ENCODE measurements at places on chromosomes 4 and X. TPM values are rescaled to one million over a fixed set of nuclear protein-coding genes. Genes with fewer than 3 reads are reported as not detected.

GRCh38 chrX:30586516-30586915 lies 8.9 kb upstream of the TASL start:
- no peak for DNase-seq

DNA sequence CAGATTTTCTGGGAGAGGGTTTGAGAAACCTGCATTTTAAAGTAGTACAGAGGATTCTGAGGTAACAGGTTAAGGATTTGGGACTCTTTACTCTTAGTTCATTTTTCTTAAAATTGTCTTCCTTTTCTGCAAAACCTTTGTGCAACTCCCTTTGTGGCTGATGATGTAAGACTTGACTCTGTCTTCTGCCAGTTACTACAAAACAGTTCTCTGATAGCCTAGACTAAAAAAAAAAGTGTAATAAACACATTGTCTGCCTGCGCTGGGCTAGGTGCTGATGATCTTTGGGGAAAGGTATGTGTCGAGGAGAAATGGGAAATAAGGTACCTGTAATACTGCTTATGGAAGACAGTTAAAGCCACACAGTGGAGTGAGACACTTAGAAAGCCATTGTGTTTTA lies 28.7 kb downstream of the IL13RA1 start:
- DNase-seq, result no peak

DNA sequence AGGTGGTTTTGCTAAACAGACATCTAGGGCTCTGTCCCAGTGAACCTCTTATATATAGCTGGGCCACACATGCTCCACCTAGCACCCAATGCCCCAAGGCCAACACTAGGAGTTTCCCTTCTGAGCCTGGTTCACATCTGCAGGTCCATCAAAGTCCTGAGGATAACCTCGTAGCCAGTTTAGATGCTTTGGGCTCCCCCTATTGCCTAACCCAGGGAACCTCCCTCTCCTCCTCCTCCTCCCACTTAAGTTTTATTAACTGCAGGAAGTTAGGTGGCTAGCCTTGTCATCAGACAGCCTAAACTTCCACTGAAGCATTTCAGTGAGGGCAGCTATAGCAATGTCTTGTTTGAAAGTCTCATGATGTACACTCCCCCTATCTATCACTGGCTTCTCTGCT lies 88.0 kb downstream of the GUCY2F start:
- DNase-seq, result no peak

GRCh38 chr4:40425799-40426574 lies 90.9 kb downstream of the CHRNA9 start:
- DNase-seq, result no peak

DNA sequence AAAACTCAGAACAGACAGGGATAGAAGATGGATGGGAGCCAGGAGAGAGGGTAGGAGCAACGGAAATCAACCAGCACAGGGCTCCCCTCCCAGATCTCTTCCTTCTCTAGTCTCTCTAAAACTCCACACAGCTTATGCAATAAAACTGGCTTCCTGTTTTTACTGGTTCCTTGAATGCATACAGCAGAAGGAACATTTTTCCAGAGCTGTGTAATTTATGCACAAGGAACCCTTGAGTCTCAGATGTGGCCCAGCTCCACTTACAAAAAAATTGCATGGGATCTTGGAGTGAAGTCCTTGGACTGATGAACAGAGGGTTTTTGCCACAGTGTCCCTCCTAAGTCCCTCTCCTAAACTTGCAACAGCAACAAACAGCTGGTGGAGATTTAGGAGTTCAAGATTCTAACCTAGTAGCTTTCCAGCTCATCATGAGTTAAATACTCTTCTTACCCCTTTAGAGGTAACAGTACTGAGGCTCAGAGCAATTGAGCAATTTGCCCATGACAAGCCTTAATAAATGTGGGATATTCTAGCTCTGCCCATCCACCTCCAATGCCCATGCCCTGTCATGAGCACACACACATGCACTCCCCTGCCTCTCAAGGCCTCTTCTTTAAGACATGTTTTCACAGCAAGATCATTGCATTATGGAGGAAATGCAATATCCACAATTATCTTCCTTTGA lies 18.4 kb upstream of the CC2D2A start:
- DNase-seq, result no peak

DNA sequence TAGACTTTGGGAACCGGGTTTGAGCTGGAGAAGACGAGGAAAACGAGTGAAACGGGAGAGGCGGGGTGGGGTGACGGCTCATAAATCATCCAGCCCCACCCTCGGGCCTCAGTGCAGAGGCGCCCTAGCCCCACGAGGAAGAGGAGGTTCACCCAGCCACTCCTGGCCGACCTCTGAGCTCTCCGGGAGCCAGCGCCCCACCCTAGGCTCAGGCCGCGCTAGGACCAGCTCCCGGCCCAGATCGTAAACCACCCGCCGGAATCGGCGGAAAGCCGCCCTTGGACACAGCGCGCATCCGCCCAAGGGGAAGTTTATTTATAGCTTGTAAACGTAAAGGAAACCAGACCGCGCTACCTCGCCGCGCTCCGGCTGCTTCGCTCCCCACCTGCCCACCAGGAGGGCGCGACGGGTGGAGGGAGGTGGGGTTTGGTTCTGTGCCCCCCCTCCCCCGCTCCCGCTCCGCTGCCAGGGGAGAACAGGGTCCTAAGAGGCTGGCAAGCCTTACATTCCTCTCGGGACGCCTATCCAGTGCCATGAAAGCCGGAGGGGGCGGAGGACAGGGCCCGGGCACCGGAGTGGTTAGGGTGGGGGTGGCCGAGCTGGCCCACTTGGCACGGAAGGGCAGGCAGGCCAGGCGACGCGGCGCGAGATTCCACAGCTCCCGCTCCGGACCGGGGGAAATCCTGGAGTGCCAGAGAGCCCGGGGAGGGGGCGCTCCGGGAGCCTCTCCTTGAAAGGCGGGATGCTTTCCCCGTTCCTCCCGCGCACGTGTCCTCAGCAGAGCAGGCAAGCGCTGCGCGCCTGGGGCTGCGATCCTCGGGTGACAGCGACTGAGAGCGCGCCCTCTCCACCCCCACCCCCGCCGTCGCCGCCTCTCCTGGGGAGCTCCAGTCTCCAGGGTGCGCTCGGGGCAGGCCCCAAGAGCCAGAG lies 84.2 kb downstream of the BCOR start:
- DNase-seq, result peak; percentile 80

DNA sequence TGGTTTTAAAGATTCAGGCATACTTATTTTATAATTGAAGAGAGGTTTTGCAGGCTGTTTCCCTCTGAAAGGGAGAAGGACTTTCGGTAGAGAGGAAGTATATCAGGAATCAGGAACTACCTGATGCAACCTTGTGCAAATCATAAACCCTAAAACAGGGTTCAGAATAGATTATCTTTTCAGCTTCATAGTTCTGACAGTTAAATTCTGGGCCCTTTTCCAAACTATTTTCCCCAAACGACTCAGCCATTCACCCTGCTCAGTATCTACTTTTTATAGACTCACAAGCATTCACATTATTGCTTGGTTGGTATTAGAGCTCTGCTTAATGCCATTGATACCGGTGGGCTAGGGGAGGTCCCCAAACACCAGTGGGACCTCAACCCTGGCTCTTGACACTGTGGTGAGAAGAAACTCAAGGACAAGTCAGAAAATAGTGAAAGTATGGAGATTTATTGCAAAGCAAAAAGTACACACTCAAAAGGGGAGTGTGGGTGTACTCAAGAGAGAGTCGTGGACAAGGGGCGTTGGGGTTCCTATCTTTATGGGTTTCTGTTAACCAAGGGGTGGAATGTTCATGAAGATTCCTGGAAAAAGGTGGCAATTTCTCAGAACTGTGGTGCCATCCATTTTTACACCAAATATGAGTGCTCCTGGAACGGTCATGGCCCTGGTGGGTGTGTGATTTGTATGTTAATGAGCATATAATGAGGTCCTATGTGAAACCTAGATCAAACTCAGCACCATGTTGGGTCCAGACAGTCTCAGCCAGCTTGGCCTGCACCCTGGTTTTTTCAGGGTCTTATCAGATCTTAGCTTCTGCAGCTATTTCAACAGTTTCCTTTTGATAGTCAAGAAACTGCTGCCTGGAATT lies 238.3 kb downstream of the DCLK2 start:
- no peak for DNase-seq

- DNase-seq, result no peak
These were observed 1.1 kb downstream of the FGFR3 start for GRCh38 chr4:1793940-1794808.

- no peak for DNase-seq
These were observed 14.2 kb downstream of the ELOVL6 start for GRCh38 chr4:110184140-110184790.

DNA sequence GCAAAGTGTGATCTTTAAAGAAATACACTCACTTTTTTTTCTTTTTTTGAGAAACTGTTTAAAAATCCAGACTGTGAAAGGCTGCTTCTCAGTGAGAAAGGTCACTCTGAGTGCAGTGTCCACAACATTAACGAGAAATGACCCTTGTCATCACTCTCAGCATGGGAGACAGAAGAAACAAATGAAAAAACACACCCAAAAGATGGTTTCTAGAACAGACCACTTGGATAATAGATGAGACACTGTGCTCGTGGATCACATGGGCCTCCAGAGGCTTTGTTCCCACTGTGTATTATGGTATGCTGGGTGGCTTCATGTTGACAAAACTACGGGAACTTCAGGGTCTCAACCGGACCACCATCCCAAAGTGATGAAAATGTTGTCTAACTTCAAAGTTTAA lies 64.9 kb downstream of the NEUROG2 start:
- no peak for DNase-seq

DNA sequence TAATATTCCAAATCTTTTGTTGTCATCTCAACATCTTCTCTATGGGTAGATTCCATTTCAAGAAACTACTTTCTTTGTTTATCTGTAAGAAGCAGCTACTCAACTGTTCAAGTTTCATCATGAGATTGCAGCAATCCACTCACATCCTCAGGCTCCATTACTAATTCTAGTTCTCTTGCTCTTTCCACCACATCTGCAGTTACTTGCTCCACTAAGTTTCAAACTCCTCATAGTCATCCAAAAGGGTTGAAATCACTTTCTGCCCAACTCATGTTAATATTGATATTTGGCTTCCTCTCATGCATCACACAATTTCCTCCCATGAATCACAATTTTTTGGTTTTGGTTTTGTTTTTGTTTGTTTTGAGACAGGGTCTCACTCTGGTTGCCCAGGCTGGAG lies 35.7 kb downstream of the ADH5 start:
- DNase-seq, result no peak

DNA sequence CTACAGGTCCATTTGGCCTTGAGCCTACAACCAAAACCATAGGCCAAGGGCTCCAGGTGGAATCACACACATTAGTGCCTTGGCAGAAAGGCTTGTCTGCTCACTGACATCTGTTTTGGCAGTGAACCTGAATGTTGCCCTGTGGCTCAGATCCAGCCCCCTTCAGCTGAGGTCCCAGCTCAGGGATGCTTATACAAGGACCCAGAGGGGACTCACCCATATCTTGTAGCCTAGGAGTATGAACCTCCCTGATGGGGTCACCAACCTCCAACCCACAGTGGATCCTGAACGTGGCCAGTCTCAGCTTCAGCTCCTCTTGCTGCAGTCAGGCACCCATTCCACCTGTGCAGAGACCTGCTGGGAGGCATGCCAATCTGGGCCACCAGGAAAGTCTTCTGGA lies 50.8 kb upstream of the HMX1 start:
- peak; percentile 22 for DNase-seq

GRCh38 chr4:48877827-48878535 lies 28.6 kb downstream of the OCIAD2 start:
- DNase-seq, result no peak

GRCh38 chr4:130210864-130211263 lies 1114.9 kb downstream of the C4orf33 start:
- no peak for DNase-seq

DNA sequence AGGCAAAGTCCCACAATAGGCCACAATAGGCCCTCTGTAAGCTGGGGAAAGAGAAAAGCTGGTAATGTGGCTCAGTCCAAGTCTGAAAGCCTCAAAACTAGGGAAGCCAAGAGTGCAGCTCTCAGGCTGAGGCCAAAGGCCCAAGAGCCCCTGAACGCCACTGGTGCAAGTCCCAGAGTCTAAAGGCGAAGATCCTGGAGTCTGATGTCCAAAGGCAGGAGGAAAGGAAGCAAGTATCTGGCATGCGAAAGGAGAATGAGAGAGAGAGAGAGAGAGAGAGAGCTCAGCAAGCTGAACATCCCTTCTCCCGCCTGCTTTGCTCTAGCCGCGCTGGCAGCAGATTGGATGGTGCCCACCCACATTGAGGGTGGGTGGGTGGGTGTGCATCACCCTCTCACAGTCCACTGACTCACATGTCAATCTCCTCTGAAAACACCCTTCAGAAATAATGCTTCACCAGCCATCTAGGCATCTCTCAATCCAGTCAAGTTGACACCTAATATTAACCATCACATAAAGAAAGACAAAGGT lies 30.9 kb upstream of the ELF2 start:
- DNase-seq, result no peak

DNA sequence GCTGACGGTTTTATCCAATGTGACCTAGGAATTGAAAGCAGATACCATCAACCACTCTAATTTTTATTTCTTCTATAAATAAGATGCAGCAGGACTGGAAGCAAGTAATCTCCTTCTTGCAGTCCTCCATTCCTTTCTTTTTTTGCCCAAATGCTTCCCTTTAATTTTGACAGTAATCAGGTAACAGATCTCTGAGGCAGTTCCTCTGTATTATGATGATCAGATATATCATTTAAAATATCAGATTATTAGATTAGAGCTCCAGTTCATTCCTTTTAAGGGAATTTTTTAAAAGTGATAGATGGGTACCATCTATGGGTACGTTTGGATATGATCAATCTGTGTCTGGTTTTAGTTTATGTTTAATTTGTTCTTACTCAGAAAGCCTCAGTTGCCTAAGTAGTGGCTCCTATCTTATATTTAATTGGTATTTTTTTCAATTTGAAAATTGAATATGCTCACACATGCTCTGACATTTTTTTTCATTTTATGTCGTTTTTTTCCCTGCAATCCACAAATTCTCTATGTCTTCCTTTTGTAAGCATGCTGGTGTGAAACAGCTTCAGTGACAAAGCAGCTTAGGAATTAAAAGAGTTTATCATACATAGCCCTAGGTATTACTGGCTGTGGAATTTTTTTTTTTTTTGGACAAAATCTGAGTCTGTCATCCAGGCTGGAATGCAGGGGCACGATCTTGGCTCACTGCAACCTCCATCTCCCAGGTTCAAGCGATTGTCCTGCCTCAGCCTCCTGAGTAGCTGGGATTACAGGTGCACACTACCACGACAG lies 73.7 kb upstream of the ANK2 start:
- DNase-seq, result no peak

GRCh38 chr4:180153587-180153986 lies 2089.6 kb upstream of the TENM3 start:
- DNase-seq, result no peak

- no peak for DNase-seq
These were observed 209.3 kb downstream of the UGT8 start for GRCh38 chr4:114807759-114808404.

GRCh38 chrX:138930583-138930945 lies 219.0 kb upstream of the FGF13 start:
- DNase-seq, result no peak

- DNase-seq, result no peak
These were observed 1261.8 kb downstream of the ADGRL3 start for GRCh38 chr4:62461961-62462360.

The GPRIN3 gene
- total RNA-seq, result 9.8 TPM

The APBB2 gene
- 101 TPM for total RNA-seq

The VCX2 gene
- not detected for total RNA-seq

The ASB12 gene
- 0.45 TPM for total RNA-seq

The WAS gene
- total RNA-seq, result 19.9 TPM

The TIMP1 gene
- 1,378 TPM for total RNA-seq

The ARMCX1 gene
- 31.5 TPM for total RNA-seq

The XAGE1A gene
- total RNA-seq, result not detected

The PNMA6F gene
- total RNA-seq, result not detected

The CRMP1 gene
- 0.58 TPM for total RNA-seq

The BCORL1 gene
- 26.9 TPM for total RNA-seq
